ENCODE measurements at places on chromosomes 4 and X. TPM values are rescaled to one million over a fixed set of nuclear protein-coding genes. Genes with fewer than 3 reads are reported as not detected.

GRCh38 chrX:15507005-15507404 lies 6.4 kb downstream of the BMX start:
- no peak for DNase-seq

DNA sequence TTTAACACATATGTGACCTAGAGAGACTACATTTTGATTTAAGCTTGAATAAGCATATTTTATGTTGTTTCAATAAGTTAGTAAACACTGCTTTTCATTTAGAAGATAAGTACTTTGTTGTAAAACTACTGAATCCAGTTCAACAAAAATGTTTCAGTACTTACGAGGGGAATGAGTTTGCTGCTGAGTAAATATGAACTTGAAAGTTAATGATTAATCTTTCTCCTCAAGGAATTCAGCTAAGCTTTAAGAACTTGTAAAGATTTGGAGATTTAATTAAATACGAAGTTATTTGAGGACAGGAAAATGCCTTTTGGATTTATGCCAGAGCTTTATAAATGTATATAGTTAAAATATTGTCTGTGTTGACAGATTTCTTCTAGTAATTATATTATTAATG lies 933.0 kb upstream of the LCORL start:
- DNase-seq = no peak

Gene ITGB1BP2
- total RNA-seq = 7.5 TPM

GRCh38 chr4:155818639-155819038 lies 47.4 kb downstream of the ASIC5 start:
- no peak for DNase-seq

Gene SPACA5
- total RNA-seq = not detected

Gene TBC1D8B
- total RNA-seq = 1.1 TPM

Gene IL9R
- total RNA-seq = not detected

GRCh38 chr4:25190407-25190806 lies 30.2 kb upstream of the SEPSECS start:
- DNase-seq = no peak

DNA sequence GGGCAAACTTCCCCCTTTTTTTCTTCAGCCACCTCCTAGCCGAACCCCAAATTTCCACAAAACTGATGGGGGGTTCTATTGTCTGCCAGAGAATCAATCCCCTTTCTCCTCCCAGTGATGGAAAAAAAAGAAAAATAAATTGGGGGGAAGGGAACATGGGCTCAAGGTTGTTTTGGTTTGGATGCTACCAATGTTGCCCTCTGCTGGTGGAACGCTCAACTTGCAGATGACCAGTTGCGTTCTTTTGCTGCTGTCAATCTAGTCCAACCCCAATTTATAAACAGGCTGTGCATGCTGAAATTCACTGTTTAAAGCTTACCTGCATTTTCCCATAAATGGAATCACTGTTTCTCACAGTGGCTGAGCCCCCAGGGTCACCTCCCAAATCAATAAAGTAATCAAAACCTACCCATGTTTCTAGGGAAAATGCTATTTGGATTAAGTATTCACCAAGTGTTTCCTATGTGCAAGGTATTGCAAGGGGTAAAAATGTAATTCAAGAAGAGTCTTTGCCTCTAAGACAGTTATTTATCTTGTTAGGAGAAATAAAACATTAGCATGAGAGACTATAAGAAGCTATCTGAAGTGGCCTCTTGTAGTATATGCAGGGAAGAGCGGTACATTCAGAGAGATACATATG lies 116.7 kb upstream of the TMEM164 start:
- DNase-seq = no peak

Gene PABPC1L2B
- not detected for total RNA-seq

Gene SNX25
- 15.5 TPM for total RNA-seq

DNA sequence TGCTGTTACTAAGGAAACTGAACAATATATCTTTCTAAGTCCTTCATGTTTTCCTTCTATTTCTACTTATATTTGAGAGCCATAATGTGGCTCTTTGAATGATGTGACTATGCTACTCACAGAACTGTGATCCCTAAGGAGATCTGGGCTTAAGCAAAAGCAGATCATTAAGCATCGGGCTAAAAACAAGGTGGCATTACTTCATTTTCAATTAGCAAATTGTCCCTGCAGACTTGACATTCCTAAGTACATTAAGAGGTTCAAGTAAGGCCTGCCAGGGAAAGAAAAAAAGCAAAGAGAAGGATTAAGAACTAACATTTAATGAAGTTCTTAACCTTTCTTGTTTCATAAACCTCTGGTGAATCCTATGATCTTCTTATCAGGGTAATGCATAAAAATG lies 447.6 kb downstream of the PDGFC start:
- no peak for DNase-seq

DNA sequence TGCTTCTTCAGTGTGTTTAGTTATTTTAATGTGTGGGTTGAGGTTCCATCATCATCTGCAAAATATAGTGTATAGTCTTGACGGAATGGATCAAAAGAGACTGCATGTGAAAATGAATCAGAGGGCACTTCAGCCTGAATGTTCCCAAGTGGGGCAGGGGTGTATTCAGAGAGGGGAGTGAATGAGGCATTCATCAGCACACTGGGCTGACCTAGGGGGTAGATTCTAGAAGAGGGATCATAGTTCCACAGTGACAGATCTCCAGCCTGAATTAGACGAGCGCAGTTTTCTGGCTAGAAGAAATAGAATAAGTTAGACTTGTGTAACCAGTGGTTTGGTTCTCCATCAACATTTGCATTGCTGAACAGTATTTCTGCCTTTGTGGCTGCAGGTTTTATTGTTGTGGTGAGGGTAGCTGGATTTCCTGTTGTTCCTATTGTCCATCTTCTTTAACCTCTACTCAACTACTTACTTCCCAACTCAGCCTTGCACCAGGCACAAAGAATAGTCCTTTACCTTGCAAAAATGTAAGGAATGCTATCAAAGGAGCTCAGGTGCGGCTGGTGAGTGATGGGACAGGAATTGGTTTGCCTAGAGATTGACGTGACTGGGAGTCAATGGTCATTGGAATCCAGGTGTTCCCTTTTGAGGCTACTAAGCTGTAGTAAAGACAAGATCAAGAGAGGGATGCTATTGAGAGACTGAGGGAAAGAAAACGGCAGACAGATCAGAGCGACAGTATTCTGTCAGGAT lies 50.9 kb downstream of the NAP1L5 start:
- DNase-seq = no peak

DNA sequence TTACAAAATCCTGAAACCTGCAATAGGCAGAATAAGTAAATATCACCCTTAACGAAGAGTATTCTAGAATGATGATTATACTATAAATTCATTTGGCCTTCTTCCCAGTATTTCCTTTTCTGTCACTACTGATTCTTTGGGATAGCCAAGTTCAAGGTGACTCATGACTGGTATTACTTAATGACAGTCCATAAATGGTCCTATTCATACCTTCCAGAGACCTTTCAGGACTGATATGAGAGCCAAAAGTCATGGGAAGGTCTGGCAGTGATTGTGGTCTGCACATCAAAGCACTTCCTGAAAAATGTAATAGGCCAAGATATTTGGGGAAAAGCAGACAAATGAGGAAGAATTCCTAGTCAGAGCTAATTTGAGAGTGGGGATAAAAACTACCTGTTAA lies 239.6 kb upstream of the FAM47A start:
- no peak for DNase-seq

Measured in gastrocnemius medialis (tissue), 4 donors.